ENCODE measurements at places on chromosomes 5 and 9. TPM values are rescaled to one million over a fixed set of nuclear protein-coding genes. Genes with fewer than 3 reads are reported as not detected.

CCL21 gene
- 1.8 TPM for total RNA-seq

SRA1 gene
- 17.5 TPM for total RNA-seq

C9orf78 gene
- total RNA-seq, result 22.1 TPM

DBN1 gene
- 95.9 TPM for total RNA-seq

ENTREP1 gene
- 4.6 TPM for total RNA-seq

KCNV2 gene
- total RNA-seq, result not detected

RXRA gene
- total RNA-seq, result 22.4 TPM

PCDHB3 gene
- total RNA-seq, result 1.1 TPM

MZB1 gene
- not detected for total RNA-seq

ABCA1 gene
- 9.2 TPM for total RNA-seq

GAS1 gene
- total RNA-seq, result 0.77 TPM

PCDHGB5 gene
- 9.7 TPM for total RNA-seq

MRPS27 gene
- 63.0 TPM for total RNA-seq

SLC6A3 gene
- not detected for total RNA-seq

B4GALT7 gene
- 20.3 TPM for total RNA-seq

BTNL3 gene
- not detected for total RNA-seq

SPINK6 gene
- not detected for total RNA-seq

PCDHB15 gene
- total RNA-seq, result 0.26 TPM

SLC9A3 gene
- 0.51 TPM for total RNA-seq

NUTM2F gene
- not detected for total RNA-seq

All from dermis microvascular lymphatic vessel endothelial cell (primary cell).